ENCODE measurements at places on chromosomes 7 and 10.
A peak's percentile ranks its signal among the peaks of the same experiment; 100 is the strongest.

GRCh38 chr7:15607529-15608210, 45.9 kb upstream of the AGMO start:
- no peak for DNase-seq

DNA sequence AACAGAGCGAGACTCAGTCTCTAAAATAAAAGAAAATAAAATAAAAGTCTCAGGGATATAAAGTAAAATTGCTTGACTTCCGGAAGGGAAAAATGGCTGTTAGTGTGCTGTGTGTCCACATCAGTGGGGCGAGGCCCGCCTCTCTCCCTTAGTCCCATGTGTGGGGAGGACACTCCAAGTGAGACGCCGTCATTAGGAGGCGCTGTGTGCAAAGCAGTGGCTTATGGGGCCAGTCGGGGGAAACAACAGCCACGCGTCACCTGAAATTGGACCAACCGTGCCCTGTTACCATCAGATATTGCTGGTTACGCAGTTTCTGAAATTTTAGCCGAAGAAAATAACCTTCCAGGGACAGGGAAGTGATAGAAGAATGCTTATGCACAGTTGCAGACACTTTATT, 15.8 kb downstream of the SFXN4 start:
- no peak for DNase-seq

DNA sequence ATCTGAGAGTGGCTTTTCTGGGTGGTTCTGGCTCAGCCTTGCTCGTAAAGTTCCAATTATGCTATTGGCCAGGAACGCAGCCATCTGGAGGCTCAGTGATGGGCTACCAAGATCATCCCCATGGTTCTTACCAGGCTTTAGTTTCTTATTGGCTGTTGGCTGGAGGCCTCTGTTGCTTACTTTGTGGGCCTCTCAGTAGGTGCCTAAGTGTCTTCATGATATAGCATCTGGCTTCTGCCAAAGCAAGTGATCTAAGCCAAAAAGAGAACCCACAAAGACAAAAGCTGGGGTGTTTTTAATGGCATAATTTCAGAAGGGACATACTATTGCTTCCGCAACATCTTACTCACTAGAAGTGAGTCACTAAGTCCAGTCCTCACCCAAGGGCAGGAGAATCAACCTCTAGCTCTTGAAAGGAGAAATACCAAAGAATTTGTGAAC, 132.0 kb upstream of the MDFIC start:
- DNase-seq = no peak

- DNase-seq = no peak
Measured at GRCh38 chr10:79933961-79934360, 14.9 kb downstream of the SFTPD start.

GRCh38 chr7:143892527-143893300, 9.3 kb downstream of the TCAF1 start:
- no peak for DNase-seq

- DNase-seq = no peak
Measured at GRCh38 chr10:11813855-11814567, 9.1 kb upstream of the PROSER2 start.

- no peak for DNase-seq
Measured at GRCh38 chr10:45473126-45473525, 99.1 kb downstream of the ALOX5 start.

DNA sequence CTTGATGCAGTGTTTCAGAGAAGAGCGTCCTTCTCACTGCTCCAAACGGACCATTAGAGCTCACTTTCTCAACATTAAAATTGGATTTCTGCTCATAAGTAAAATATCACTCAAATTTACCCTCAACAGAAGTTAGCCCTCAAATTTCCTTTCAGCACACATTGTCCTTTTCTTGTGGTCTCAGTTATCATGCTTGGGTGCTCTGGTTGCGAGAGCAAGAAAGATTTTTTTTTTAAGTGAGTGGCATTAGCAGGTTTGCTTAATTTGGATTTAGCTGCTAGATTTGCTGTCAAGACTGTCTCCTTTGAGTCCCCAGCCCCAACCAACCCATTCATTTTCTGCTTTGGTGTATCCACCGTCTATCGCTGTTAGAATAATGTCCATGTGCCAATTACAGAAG, 2.6 kb upstream of the CH25H start:
- DNase-seq = no peak

DNA sequence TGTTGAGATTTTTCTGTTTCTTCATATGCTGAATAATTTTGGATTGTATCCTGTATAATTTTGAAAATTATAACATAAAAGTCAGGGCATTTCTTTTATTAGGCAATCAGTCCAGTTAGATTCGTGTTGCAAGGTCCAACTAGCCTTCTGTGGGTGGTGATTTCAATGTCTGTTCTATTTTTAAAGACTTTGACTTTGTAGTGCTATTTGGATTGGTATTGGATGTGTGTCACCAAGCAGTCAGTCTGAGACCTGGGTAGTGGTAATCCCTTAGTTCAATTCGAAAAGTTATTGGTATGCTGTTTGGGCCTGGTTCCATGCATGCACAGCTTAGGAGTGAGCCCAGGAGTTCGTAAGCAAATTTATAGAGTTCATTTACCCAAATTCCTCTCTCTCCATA, 82.2 kb downstream of the EPDR1 start:
- no peak for DNase-seq

GRCh38 chr7:105857009-105857952, 19.1 kb downstream of the ATXN7L1 start:
- no peak for DNase-seq

GRCh38 chr10:59838085-59838789, 68.1 kb downstream of the CCDC6 start:
- no peak for DNase-seq

- DNase-seq = no peak
Measured at GRCh38 chr7:29988424-29989256, 961 bp downstream of the SCRN1 start.

- no peak for DNase-seq
Measured at GRCh38 chr10:112261281-112261822, 21.8 kb upstream of the TECTB start.

- peak; percentile 81 for DNase-seq
Measured at GRCh38 chr10:3782451-3783315, 2.3 kb downstream of the KLF6 start.

- no peak for DNase-seq
Measured at GRCh38 chr7:149171892-149172533, 23.3 kb upstream of the ZNF282 start.

GRCh38 chr7:103622274-103622673, 176.3 kb upstream of the SLC26A5 start:
- no peak for DNase-seq

DNA sequence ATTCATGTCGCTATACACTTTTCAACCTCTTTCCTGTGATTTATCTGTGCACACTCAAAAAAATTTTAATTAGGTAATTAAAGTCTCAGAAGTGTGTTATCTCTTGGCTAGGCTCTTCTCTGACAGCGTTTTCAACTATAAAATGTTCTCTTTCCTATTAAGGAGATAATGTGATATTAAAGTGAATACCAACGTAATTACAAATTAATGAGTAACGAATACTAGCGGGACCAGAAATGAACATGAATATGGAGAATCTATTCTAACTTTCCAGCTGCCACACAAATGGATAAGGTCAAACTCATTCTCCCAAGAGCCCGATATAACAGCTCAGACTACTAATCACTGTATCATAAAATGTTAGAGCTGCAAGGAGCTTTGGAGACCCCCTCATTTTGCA, 12.0 kb downstream of the COL1A2 start:
- DNase-seq = no peak

GRCh38 chr7:134740376-134740775, 39.1 kb upstream of the CALD1 start:
- DNase-seq = no peak

GRCh38 chr10:4136121-4136520, 351.1 kb upstream of the KLF6 start:
- DNase-seq = no peak

- no peak for DNase-seq
Measured at GRCh38 chr7:95105627-95106026, 198.2 kb downstream of the PPP1R9A start.

DNA sequence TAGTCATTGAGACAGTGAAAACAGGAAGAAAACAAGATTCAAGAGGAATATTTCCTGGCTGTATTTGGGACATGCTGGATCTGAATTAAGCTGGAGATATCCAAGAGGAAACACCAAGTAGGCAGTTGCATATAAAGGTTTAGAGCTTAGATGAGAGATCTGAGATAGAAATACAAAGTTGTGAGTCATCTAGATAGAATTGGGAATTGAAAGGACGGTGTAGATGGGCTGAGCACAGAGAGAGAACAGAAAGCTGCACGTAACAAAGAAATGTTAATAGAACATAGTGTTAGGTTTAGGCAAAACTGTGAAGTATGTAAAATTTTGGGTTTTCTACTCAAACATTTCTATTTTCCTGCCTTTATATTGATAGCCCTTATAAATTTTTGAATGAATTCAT, 218.5 kb upstream of the TMEM196 start:
- no peak for DNase-seq

DNA sequence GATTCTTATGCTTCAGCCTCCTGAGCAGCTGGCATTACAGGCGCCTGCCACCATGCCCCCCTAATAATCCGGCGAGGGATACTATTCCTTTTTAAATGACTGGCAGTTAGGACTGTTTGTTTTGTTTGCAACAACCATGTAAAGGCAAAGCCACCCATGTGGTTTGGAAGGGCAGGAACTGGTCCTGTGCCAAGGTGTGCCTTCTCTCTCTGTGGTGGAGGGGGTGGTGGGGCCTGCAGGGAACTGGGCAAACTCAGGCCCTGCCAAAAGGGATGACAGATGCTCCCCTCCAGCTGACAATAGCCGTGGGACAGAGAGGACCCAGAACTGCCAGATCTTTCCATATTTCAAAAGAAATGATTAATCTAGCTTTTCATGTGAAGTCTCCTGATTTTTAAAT, 23.5 kb upstream of the WAPL start:
- DNase-seq = no peak

DNA sequence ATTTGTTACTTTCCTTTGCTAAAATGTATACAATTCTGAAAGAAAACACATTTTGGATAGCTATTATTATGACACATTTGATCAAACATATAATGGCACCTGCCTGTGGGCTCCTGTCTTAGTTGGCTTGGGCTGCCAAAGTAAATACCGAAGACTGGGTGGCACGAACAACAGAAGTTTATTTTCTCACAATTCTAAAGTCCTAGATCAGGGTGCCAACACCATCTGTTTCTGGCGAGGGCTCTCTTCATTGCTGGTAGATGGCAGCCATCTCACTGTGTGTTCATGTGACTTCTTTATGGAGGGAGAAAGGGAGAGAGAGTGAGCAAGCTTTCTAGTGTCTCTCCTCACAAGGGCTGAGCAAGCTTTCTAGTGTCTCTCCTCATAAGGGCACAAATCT, 195.8 kb upstream of the FAM3C start:
- DNase-seq = no peak

- DNase-seq = peak; percentile 45
Measured at GRCh38 chr7:24981171-24981951, 1.4 kb upstream of the OSBPL3 start.

All from DND-41 (cell line).